Neural crest cell (in vitro differentiated cells): ENCODE measurements at places on chromosomes 1 and 21.

- DNase-seq = no peak
These were observed 78.4 kb downstream of the KCND3 start for GRCh38 chr1:111911061-111911460.

- no peak for DNase-seq
These were observed 89.2 kb downstream of the PLXNA2 start for GRCh38 chr1:208154679-208155642.

DNA sequence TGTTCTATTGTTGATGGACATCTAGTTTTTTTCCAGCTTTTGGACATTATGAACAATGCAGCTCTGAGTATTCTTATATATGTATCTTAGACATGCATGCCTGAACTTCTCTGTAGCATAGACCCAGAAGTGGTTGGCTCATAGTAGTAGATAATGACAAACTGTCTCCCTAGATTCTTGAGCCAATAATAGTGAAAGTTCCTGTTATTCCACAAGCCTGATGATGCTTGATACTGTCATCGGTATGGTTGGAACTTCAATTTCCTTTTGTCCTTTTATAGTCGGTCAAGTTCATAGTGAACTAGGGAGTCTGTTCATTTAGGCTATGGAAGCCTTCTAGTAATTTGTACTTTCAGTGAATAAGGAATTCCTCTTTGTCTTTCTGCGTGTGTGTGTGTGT lies 56.8 kb downstream of the MTR start:
- DNase-seq = no peak

GRCh38 chr1:153389973-153390879 lies 647 bp downstream of the S100A8 start:
- DNase-seq = no peak

DNA sequence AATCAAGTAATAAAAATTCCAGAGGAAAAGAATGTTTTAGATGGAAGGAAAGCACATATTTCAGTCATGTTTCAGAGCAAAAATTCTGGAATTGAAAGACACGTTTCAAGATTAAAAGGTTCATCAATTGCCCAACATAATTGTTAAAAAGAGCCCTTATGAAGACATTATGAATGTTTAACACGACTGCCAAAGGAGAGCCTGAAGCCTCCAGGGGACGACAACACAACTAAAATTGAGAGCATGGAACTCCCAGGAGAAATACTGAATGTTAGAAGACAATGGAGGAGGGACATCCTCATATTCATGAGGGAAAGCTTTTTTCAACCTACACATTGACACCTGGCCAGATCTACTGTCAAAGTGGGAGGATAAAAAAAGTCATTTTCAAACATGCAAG lies 16.0 kb downstream of the OR2T11 start:
- DNase-seq = no peak
